ENCODE measurements at places on chromosomes 2 and 18.

DNA sequence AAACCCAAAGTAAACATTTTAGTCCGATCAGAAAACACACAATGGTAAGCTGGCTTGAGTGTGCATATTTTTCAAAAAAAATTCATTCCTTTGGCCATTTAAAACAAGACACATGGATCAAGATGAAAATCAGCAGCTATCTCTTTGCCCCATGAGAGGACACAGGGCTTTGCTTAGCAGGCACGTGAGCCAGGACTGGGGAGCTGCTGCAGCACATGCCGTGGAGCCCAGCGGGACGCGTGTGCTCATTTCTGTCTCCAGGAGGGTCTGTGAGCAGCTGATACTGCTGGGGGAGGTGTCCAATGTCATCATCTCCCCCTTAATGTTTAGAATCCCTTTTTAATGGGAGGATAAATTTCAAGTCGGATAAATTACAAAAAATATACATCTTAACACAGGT lies 49.8 kb upstream of the CNGA3 start:
- no peak for DNase-seq

DNA sequence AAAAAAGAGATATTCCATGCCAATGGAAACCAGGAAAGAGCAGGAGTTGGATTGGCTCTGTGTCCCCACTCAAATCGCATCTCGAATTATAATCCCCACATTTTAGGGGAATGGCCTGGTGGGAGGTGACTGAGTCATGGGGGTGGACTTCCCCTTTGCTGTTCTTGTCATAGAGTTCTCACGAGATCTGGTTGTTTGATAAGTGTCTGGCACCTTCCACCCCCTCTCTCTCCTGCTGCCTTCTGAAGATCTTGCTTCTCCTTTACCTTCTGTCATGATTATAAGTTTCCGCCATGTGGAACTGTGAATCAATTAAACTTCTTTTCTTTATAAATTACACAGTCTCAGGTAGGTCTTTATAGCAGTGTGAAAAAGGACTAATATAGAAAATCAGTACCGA lies 355.6 kb downstream of the NBAS start:
- no peak for DNase-seq

GRCh38 chr2:173101687-173102086 lies 26.0 kb downstream of the MAP3K20 start:
- DNase-seq = no peak

DNA sequence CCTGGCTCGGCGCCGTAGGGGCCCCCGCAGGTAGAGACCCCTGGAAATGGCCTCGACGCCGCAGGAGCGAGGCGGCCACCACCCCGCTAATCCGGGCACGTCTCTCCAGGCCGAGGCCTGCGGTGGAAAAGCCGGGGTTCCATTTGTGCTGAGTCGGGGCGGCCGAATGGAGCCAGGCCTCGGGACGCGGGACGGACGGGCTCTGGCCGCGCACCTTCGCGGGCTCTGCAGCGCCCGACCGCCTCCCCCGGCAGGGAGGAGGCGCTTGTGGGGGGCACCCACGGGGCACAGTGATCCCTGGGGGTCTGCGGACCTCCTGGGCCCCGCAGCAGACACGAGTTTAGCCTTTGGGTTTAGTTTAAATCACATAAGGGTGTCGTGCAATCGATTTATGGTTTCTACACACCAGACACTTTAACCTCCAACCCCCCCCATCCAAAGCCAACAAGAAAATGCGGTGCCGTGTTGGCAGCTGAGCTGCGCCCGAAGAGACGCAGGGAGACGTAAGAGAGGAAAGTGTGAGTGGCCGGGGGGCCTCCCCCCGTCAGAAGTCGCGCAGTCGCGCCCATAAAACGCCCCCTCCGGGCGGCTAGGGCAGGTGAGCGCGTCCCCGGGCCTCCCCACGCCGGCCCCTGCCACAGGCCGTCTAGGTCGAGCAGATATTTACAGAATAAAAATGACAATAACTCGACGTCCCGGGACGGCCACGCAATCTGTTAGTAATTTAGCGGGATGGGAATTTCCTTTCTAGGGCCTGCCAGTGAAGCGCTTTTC lies 1.0 kb upstream of the NFATC1 start:
- peak; percentile 55 for DNase-seq

DNA sequence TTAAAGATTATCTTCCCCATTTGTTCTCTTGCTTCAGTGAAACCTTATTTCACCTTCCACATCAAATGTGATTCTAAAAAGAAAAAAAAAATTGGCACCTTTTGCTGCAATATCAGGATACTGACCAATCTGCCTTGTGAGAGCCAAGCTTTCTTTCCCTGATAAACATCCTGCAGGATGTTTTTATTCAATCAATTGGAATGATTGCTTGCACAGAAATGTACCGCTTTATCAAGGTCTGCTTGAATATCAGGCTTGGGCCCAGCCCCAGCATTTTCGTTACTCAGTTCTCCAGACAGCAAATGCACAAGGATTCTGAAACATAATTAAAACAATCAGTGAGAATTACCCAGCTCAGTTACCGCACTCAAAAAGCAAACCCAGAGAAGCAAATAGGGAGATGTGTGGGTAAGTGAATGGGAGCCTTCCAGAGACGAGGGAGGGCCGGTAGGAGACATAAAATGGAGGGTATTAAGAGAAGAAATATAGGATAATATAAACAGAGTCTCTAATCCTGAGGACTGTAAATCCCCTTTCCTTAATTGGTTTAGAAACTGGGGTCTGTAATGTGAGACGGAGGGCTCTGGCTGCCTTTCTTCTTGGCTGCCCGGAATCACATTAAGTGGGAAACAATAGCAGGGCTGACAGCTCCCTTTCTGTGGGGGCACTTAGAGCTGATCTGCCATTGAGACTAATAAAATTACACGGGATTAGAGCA lies 291.8 kb downstream of the ICOS start:
- no peak for DNase-seq

GRCh38 chr2:219997341-219997851 lies 370.0 kb downstream of the SLC4A3 start:
- DNase-seq = no peak

GRCh38 chr18:32160547-32160946 lies 29.3 kb upstream of the MEP1B start:
- DNase-seq = no peak

DNA sequence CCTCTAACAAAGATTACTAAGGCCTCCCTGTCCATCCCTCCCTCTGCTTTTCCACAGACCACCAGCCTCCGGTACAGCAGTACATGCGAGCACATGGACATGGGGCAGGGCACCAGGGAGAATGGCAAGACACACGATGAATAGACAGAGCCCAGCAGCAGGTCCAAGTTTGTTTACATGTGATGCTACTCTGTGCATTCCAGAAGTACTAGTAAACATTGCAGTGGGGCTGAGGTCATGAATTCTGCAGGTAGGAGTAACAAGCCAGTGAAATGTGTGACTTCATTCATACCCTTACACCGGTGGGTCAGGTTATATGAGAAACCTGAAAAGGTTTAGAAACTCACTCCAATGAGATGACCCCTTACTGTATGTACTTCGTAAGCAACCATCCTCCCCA lies 205.7 kb downstream of the BCL11A start:
- no peak for DNase-seq

DNA sequence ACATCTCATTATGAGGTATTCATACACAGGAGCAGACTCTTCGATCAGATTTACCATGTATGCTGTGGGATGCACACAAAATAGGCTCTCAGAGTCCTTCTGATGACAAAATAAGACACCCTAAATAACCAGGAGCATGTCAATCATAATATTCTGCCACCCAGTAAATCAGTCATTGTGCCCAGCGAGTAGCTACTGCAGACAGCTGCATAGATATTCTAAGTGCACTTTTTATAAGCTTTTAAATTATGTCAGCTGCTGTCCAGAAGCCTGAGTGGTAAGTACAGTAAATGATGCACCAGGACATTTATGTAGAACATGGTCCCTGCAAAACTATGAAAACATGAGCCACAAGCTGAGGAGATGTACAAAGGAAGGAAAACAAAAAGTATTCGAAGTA lies 102.9 kb downstream of the CCDC141 start:
- DNase-seq = no peak

GRCh38 chr2:172323861-172324597 lies 103.4 kb upstream of the ITGA6 start:
- DNase-seq = no peak

GRCh38 chr2:54967269-54967668 lies 83.0 kb downstream of the RTN4 start:
- DNase-seq = no peak

- DNase-seq = no peak
Measured at GRCh38 chr2:39488450-39488849, 51.4 kb upstream of the MAP4K3 start.

DNA sequence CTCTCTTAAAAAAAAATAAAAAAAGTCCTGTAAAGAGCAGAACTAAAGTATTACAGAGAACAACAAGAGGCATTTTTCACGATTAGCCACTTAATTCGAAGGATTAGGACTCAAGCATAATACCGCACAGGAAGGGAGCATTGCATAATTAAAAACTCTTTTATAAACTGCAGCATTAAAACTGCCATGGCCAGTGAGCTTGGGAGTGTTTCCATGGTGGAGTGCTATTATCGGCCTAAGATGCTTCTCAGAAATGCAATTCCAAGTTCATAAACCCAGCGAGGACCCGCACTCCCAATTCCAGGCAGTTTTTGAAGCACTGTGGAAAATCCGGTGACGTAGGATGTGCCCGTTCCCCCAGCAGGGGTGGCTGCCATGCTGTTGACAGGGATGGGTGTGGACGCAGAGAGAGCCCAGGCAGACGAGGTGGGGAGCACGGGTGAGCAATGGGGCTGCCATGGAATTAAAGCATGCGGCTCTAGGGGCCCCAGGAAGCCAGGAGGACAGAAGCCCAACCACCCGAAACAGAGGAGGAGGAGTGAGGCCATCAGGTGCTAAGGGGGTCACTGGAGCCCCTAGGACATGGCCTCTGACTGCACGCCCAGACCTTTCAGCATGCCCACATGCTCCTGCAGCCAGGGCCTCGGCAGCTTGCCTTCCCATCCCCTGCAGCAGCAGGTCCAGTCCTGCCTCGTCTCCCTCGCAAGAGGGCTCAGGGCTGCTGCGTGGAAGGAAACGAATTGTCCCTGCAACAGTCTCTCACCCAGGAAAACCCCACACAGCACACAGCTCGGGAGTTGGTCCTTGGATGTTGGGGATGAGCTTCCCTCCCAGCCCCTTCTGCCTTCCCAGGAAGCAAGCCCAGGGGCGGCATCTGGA lies 233.4 kb downstream of the NDUFA10 start:
- DNase-seq = no peak

GRCh38 chr2:141554810-141555209 lies 576.0 kb downstream of the LRP1B start:
- DNase-seq = no peak

DNA sequence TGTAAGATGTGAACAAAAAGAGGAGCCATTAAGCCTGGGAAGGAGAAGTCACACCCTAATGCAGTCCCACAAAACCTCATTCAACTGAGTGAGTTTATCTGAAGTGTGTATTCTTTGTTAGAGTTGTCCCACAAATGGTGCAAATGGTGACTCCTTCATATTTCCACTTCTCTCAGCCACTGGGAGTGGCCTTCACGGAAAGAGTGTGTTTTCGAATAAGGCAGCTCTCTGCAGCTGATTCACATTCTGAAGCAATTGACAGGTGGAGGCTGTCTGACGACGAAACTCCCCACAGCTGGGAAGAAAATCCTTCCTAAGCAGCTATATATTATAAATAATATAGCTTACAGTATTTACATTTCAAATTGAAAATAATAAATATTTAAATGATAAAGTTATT lies 318.8 kb upstream of the TMEFF2 start:
- DNase-seq = no peak

- no peak for DNase-seq
Measured at GRCh38 chr18:27062802-27063201, 122.3 kb downstream of the CHST9 start.

DNA sequence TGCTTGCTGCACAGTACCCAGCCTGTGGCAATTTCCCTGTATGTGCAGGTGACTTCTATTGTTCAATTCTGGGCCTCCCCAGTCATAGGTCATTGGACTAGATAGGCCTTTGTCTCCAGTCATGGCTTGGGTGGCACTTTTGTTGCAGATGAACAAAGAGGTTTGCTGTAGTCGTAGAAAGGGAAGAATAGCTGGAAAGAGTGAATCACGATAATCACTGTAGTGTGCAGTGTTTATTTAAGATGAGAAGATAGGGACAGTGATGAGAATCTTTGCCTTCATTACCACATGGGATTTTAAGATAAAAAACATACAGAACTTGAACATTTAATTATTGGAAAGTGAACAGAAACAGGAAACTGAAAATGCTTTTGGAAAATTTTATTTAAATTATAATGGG lies 156.1 kb upstream of the CYRIA start:
- no peak for DNase-seq

GRCh38 chr2:166439078-166439477 lies 55.0 kb downstream of the SCN7A start:
- DNase-seq = no peak

GRCh38 chr2:190452433-190452832 lies 44.3 kb downstream of the MFSD6 start:
- DNase-seq = no peak

DNA sequence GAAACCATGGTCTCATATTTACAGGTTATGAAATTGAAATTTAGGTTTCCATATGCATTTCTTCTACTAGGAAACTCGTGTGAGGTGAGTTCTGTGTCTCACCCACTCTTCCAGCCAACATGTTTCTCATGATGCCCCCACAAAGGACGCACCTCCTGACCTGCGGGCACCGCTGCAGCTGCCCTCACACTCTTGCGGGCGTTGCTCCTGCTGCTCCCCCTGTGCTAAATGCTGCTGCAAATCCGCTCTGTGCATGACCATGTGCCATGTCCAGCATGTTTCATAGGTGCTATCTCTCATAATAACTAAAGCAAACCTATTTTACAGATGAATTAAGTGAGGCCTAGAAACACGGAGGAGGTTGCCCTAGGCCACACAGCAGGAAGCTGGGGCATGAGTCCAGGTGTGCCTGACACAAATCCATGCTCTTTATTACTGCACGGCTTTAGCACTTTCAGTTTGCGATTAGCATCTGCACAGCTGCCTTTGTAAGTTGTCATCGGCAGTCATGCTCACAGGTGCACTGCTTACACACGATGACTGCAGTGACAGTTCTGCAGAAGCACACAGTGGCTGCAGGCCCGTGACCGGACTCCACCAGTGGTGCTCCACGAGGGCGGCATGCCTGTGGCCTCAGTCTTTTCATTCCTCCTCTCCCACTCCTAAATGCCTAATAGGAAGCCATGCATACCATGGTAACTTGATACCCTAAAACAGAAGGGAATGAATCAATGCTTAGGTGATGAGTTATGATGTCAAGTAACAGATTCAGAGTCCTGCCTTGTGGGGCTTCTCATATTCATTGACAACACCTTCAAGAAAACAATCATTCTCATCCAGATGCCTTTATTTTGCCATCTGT lies 14.9 kb upstream of the GALR1 start:
- DNase-seq = no peak

DNA sequence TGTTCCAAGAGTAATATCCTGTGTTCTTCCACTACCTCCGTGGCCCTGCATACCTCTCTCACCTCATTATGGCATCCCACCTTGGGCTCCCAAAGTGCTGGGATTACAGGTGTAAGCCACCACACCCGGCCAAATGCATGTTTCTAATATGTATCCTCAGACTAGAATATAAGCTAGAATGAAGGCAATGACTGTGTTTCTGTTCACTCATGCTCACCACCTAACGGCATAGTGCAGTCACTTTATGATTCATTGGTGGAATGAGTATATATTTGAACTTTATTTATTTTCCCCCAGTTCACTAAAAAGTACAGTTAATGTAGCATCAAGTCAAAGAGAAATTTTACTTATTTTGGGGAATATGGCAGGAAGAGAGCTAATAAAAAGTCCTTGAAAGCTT lies 11.3 kb downstream of the PIGN start:
- DNase-seq = no peak

All from CD4-positive, alpha-beta T cell treated with Interleukin-10 for 1 hour (primary cell).